ENCODE measurements at places on chromosomes 1 and 21. TPM values are rescaled to one million over a fixed set of nuclear protein-coding genes. Genes with fewer than 3 reads are reported as not detected.

DNA sequence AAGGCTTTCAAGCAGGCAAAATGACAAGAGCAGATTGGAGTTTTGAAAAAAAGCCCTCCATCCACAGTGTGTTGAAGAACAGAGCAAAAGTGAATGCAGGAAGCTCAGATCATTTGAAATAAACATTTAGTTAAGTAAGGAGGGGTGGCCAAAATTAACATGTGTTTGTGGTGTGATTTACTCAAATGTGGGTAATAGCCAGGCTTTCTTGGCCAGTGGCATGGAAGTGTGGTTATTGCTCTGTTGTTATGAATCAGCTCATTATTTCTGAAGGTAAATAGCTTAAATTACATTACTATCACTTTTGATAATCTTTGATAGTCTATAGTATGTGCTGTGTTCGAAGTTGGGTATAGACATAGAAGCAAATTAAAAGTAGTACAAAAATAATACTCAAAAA is 485.9 kb downstream of the LMO4 start:
- DNase-seq: no peak

GRCh38 chr1:58308206-58308605 is 238.3 kb downstream of the OMA1 start:
- DNase-seq: no peak

GRCh38 chr1:84303314-84303830 is 1.9 kb downstream of the SAMD13 start:
- DNase-seq: no peak

DNA sequence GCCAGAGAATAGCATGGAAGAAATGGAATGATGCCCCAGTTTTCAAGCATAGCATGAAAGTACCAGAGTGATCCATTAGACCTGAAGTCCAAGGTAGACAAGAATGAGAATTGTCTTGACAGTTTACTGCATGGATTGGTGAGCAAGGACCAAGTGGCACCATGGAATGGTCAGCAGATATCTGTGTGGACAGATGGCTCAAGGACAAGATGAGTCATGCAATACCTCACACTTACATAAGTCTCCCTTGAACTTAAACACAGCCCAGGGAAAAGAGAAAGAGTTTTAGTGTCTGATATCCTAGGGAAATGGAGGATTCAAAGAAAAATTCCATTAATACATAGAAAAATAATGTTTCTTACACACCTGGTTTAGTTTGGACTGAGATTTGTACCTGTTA is 195.2 kb downstream of the MRPL39 start:
- no peak for DNase-seq

DNA sequence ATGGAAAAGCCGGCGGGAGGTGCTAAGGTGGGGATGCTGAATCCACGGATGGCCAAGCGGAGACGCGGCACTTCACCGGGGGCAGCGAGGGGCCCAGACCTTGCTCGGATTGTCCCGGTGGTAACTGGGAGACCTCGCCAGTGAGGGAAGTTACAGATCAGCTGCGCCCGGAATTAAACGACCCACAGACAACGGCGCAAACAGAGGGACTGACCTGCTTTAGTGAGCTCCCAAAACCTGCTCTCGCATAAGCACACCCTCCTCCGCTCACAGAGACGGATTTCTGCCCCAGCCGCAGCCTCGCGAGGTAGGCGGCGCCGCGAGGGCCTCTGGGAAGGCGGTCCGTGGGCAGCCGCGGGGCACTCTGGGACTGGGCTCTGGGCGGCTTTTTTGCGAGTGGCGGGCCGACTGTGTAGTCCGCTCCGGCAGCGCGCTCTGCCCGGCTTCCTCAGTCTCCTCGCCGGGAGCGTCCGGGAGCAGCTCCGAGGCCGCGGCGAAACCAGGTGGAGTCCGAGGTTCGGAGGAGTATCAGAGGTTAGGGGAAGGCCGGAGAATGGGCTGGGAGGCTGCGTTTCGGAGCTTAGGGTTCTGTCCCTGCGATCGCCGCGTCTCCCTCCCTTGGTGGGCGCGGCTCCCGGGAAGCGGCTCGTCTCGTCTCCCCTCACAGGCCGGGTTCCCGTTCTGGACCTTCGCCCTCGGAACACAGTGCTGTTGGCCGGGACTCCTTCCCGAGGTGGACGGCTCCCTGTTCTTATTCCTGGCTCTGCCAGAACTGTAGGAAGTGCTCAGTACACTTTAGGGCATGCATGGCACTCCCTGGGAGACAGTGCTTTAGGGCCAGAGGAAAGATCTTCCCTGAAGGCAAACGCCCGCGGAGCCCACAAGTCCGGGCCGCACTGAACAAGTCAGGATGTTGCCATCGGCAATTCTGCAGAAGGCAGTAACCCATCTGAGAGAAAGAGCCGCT is at the start of gene EXO5:
EXO5 (plus strand) TSS at position 393 of the 967 bp plus-strand sequence. CDS start 5,778 bp downstream, outside the sequence.
- peak; percentile 88 for DNase-seq

DNA sequence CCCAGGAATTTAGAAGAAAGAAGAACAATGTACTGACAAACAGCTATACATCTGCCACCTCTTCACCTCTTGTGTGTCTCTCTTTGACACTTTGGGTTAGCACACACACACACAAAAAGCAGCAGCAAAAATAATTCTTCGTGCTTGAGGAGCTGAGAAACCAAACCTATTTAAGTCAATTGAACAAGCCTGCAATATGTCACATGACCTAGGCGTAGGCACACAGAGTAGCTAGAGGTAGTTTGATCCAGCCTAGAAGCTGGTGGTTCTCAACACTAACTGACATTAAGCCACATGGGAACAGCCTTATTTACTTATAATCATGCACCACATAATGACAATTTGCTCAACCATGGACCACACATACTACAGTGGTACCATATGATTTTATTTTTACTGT is 32.3 kb downstream of the RRAGC start:
- DNase-seq: no peak

- peak; percentile 58 for DNase-seq
These were observed 53.8 kb upstream of the LYPLAL1 start for GRCh38 chr1:219119839-219120238.

DNA sequence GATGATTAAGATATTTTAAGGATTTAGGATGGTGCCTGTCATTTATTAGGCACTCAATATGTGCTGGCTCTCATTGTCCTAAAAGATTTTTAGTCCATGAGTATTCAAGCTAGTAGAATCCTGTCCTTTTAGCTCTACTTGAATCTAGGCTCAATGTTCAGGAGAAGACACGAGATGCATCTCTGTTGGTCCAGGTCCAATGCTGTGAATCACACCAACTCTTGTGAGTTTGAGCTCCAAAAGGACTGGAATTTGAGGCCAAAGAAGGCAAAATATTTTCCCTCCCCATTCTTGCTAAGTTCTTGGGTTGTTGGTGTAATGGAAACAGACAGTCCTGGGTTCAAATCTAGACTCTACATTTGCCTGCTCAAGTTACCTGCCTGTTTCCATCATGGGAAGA is 1.4 kb upstream of the PODN start:
- DNase-seq: peak; percentile 51

- DNase-seq: no peak
These were observed 43.3 kb downstream of the IL23R start for GRCh38 chr1:67209521-67209920.

DNA sequence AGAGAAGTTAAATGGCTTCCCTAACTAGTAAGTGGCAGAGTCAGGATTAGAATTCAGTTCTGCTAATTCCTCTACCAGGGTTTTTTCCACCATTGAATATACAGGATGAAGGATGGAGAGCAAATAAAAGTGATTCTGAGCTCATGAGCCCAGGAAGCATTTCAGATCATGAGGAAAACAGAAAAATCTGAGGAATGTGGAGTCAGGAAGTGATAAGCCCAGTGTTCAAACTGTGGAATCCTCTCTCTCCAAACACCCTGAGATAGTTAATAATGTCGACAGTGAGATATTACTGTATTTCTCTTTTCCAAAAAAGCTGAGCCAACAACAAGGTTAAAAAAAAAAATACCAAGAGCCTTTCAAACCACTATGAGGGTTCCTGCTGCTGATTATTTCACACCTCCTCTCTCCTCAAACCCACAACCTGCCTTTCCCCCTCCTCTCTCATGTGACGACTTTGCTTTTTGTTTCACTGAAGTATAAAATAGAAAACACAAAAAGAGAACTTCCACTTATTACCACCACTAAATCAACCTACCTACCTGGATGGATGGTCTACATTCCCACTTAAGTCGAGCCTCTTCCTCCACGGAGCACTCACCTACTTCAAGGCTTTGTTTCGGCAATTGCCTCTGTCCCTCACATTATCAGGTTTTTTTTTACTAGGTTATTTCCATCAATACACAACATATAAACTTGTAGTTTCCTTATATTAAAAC is 8.9 kb downstream of the SLAMF1 start:
- no peak for DNase-seq

DNA sequence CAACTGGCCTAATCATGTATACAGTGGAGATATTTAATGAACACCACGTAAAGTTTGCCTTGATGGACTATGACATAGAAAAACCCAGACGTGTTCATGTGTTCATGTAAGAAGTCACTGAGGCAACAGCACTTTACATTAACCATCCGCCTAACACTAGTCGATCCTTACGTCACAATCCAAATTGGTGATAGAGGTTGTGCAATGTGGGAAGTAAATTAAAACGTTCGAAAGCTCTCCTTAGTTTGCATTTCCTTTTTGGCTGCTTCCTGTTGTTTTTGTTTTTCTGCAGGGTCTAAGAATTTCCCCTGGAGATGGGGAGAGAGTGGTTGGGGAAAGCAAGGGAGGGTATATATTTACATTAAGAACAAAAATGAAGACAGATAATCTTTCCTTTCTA is 587.5 kb upstream of the ADGRL2 start:
- no peak for DNase-seq

DNA sequence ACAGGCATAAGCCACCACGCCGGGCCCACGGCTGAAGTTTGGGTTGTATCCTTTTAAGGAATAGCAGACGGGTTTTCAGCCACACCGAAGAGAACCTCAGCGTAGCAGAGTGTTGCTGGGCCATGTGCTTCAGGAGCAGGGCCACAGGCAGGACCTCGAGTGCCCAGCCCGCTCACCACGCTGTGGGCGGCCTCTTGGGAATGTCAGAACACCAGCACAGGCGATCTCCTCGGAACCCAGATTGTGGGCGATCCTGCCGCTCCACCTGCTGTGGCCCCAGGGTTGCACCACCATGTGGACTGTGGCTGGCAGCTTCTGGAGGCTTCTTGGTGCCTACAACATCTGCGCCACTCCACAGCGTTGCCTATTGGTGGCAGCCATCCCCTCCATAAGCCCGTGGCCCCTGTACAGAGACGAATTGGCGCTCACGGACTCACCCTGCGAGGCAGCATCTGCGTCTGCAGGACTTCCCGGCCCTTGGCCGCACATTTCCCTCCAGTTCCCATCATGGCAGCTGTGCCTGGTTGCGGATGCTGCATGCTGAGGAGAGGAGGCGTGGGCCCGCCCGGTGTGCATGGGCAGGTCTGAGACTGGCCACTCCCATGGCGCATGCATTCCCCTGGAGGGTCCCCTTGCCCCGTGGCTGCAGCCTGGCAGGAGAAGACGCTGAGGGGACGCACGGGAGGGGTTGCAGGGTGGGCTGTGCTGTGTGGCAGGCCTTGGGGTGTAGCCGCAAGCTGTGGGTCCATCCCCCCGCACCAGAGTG is 69.3 kb downstream of the SKI start:
- DNase-seq: no peak

- DNase-seq: no peak
These were observed 2.6 kb upstream of the FMOD start for GRCh38 chr1:203353486-203353885.

DNA sequence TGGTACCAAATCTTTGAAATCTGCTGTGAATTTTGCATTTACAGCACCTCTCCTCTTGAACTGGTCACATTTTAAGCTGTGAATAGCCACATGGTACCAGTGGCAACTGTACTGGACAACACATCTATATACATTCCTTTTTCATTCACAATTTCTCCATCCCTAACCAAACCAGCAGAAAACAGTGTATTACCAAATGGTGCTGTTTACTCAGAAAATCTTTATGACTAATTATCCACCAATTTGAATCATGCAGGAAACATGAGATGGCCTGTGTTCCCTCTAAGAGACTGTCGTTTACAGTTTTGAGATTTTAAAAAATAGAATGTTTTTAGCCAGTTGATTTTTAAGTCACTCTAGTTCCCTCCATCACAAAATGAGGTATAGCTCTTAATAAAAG is 17.6 kb upstream of the CCT8 start:
- DNase-seq: no peak

DNA sequence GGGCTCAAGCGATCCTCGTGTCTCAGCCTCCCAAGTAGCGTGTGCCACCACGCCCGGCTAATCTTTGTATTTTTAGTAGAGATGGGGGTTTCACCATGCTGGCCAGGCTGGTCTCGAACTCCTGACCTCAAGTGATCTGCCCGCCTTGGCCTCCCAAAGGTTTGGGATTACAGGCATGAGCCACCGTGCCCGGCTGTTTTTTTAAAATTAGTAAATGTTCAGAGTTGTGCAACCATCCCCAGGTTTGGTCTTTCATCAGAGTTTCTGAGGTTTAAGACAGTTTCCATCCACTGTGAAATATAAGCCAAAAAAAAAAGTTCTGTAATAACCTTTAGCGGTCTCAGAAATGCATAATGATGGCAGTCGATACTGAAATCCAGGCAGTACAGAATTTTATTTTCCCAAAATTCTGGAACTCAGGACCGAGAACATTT is 550 bp upstream of the SYT11 start:
- no peak for DNase-seq

- DNase-seq: peak; percentile 69
These were observed 884 bp downstream of the H3-3A start for GRCh38 chr1:226063224-226063976.

- DNase-seq: peak; percentile 90
These were observed 58.4 kb upstream of the COL6A1 start for GRCh38 chr21:45923146-45923545.

DNA sequence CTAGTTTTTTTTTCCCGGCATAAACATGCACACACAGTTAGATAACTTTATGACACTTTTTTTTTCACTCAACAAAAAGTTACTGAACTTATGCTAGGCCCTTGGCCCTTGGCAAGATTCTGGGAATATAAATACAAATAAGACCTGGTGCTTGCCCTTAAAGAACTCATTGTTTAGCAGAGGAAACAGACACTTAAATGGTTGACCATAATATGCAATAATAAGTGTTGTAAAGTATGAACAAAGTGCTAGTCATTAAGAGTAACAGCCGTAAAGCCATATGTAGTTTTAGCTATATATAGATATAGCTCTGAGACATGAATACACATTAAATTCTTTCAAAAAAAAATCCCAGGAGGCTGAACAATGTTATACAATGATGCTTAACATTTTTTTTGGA is 198.3 kb downstream of the CYYR1 start:
- no peak for DNase-seq

- DNase-seq: peak; percentile 13
These were observed 263.5 kb upstream of the PLD5 start for GRCh38 chr1:242787968-242788367.

GRCh38 chr21:34279883-34280282 is 83.9 kb upstream of the KCNE2 start:
- DNase-seq: no peak

GRCh38 chr21:28523367-28523766 is 469.3 kb downstream of the LTN1 start:
- no peak for DNase-seq

Gene TRIM63
- 0.96 TPM for total RNA-seq

Gene PAQR6
- total RNA-seq: not detected

Gene GLRX2
- 27.7 TPM for total RNA-seq

Gene LAD1
- 8.2 TPM for total RNA-seq

Gene ITGB2
- total RNA-seq: 56.8 TPM

Gene BTBD8
- 13.2 TPM for total RNA-seq

Gene MEX3A
- 4.6 TPM for total RNA-seq

Gene WNT2B
- total RNA-seq: 4.8 TPM
